ENCODE measurements at places on chromosomes 4 and X.

GRCh38 chr4:29043411-29043810, 1676.8 kb upstream of the PCDH7 start:
- DNase-seq = no peak

DNA sequence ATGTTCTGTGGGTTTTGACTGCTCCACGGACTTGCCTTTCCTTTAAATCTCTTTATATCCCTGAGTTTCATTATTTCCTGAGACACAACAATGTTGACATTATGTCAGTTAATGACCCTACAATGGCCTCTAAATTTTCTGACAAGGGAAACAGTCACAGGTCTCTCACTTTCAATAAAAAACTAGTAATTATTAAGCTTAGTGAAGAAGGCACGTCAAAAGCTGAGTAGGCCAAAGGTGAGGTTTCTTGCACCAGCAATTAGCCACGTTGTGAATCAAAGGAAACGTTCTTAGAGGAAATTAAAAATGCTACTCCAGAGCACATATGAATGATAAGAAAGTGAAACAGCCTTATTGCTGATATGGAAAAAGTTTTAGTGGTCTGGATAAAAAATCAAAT, 930.2 kb upstream of the GRID2 start:
- DNase-seq = no peak

DNA sequence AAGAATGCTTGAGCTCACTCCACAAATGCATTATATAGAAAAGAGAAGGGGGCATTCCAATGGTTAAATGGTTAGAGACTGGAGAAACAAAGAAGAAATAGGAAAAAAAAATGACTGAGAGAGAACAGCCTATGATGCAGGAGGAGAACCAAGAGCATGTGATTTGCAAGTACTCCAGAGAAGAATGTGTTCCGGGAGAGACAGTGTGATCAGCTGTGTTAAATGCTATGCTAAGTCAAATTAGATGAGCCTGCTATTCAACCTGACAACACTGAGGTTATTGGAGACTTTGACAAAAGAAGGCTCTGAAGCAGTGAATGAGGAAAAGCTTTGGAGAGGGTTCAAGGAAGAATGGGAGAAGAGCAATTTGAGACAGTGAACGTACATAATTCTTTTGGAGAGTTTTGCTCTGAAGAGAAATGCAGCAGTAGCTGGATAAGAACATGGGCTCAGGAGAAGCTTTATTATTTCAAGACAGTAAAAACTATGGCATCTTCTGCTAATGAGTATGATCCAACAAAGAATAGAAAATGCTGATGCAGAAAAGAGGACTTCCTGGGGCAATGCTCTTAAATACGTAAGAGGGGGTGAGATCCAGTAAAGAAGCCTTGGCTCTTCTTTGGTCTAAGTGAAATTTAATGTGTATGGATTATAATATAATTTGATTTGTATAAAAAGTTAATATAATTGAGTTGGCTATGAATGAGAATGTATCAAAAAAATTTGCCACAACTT, 66.3 kb downstream of the PPP3CA start:
- DNase-seq = no peak

GRCh38 chr4:94635177-94635576, 122.6 kb upstream of the BMPR1B start:
- no peak for DNase-seq

GRCh38 chr4:31106419-31106818, 386.2 kb downstream of the PCDH7 start:
- DNase-seq = no peak

- DNase-seq = no peak
Observed at GRCh38 chr4:1285790-1286553, 3.7 kb upstream of the MAEA start.

DNA sequence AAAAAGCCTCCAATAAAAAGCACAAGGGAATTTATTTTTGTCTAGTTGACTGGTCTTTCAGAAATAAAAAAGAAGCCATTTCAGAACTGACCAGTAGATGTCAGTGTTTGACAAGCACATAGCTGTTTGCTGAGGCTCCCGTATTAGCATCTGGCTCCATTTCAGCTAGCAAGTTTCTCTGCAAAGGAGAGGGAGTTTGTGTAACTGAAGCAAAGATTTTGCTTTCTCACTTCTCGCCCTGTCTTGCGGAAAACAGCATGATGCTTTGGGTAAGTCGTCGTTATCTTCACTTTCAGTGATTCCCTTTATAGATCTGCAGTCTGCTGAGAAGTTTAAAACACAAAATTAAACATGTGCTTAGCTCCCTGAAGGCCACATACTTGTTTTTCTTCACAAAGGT, 85.5 kb downstream of the CT47B1 start:
- DNase-seq = no peak

DNA sequence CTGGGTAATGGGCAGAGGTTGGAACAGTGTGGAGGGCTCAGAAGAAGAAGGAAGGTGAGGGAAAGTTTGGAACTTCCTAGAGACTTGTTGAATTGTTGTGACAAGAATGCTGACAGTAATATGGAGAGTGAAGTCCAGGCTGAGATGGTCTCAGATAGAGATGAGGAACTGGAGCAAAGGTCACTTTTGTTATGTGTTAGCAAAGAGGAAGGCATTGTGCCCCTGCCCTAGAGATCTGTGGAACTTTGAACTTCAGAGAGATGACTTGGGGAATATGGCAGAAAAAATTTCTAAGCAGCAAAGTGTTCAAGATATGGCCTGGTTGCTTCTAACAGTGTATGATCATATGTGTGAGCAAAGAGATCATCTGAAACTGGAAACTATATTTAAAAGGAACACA, 37.9 kb upstream of the MSX1 start:
- no peak for DNase-seq

DNA sequence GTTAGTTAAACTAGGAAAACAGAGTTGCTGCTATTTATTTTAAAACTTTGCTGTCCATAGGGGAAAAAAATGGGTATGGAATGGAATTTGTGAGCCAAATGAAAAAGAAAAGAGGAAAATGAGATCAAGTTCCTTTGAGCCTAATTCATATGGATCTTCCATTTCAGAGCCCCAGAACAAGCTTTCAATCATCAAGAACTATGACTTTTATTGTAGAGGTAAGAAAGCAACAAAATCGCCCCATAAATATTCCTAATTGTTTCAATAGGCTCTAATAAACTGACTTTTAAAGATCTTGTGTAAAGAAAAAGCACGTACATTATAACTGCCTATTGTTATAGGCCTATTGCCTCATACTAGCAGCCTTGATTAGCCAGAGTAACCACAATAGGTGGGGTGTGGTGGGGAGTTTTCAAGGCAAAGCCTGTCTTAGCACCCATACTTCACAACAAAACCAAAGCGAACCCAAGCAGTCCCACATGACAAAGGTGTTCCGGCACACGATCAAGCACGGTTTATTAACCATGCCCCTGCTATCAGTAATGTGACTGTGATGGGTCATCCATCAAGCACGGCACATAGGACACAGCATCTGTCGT, 44.4 kb downstream of the RBM47 start:
- DNase-seq = no peak

- DNase-seq = no peak
Observed at GRCh38 chr4:85722807-85723206, 247.9 kb downstream of the ARHGAP24 start.

GRCh38 chrX:32893751-32894150, 317.6 kb downstream of the DMD start:
- no peak for DNase-seq

- no peak for DNase-seq
Observed at GRCh38 chr4:100679926-100680325, 162.1 kb upstream of the EMCN start.
